Stimulated activated CD4-positive, alpha-beta T cell treated with anti-CD3 and anti-CD28 coated beads, Interleukin-15, amount 100 ng/mL, for 1 hour (primary cell): ENCODE measurements at places on chromosomes 5 and 9.
A peak's percentile ranks its signal among the peaks of the same experiment; 100 is the strongest.

DNA sequence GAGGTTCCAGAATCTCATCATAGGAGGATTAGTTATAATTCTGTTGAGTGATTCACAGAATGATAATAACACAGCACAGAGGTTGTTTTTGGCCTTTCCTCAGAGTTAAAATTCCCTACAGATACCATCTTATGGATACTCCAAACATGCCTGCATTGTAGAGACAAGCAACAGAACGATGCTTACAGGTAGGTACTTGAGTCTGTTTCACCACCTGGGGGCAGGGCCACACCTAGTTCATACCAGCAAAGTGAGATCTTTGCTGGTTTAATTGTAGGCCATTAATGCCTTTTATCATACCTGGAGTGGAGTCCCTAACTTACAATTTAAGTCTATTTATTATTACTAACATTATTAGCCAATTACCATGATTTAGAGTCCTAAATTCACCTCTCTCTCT lies 416.5 kb upstream of the TLE4 start:
- DNase-seq: no peak

DNA sequence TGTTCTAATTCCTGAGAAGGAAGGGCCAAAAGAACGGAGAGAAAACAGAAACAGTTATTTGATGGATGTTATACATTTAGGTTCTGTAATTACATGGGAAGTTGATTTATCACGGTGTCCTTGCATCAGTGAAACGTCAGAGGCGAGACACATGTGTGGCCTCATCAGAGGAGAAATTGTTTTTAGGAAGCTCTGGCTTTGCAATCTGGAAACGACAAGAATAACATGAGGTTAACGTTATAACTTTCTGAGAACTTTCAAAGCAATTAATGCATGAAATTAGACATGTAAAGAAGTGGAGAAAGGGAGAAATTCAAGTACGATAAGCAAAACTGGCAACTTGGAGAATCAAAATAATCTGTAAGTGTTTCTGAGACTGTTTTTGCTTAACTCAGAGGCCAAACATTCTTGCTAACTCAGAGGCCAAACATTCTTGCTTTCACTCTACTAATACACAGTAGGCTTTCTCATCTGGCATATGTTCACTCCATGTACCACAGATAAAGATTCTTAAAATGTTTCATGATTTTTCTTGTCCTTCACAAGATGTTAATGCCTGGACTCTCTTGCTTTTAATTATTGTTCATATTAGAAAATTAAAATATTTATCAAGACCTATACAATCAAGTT lies 933.0 kb downstream of the TLE4 start:
- no peak for DNase-seq

- DNase-seq: no peak
These were observed 1.6 kb downstream of the SLC27A6 start for GRCh38 chr5:128966846-128967245.

DNA sequence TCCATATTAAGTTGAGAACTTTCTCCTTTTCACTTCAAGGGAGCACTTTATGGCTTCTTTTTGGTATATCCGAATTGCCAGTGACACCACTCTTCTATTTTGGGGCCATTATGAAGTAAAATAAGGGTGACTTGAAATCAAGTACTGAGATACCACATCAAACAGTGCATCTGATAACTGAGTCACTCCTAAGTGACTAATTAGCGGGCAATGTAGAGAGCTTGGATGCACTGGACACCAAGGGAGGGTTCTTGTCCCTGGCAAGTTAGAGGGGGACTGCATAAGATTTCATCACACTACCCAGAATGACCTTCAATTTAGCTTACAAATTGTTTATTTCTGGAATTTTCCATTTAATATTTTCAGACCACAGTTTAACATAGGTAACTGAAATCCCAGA lies 813.9 kb upstream of the CDH10 start:
- no peak for DNase-seq

- no peak for DNase-seq
These were observed 514.2 kb upstream of the TLE4 start for GRCh38 chr9:79057576-79057975.

GRCh38 chr5:36240779-36241630 lies 720 bp downstream of the NADK2 start:
- DNase-seq: peak; percentile 12

DNA sequence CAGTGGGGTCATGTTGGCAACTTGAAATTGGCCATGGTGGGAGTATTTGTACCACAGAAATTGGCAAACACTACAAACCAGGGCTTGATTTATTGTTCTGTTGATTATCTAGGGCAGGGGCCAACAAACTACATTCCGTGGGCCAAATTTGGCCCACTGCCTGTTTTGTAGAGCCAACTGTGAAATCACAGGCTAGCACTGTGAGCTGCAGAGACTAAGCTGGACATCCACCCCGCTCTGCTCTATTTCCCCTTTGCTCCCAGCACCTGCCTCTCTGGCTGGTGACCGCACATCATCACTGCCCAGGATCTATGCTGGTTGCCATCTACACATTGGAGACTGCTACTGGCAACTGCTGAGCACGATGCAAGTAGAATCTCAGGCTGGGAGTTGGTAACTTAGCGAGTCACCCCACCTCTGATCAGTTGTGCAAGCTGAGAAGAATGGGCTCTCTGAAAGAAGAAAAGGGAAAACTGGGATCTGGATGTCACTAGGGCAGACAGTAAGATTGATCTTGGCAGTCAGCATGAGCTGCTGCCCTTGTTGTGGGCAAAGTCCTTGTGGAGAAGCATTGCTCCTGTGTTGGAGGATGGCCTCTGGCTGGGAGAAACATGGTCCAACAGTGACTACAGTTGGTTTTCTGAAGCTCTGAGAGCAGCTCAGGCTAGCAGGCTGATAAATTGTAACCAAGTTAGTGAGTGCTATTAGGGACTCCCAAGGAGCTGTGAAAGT lies 144.7 kb upstream of the RAD23B start:
- DNase-seq: no peak

DNA sequence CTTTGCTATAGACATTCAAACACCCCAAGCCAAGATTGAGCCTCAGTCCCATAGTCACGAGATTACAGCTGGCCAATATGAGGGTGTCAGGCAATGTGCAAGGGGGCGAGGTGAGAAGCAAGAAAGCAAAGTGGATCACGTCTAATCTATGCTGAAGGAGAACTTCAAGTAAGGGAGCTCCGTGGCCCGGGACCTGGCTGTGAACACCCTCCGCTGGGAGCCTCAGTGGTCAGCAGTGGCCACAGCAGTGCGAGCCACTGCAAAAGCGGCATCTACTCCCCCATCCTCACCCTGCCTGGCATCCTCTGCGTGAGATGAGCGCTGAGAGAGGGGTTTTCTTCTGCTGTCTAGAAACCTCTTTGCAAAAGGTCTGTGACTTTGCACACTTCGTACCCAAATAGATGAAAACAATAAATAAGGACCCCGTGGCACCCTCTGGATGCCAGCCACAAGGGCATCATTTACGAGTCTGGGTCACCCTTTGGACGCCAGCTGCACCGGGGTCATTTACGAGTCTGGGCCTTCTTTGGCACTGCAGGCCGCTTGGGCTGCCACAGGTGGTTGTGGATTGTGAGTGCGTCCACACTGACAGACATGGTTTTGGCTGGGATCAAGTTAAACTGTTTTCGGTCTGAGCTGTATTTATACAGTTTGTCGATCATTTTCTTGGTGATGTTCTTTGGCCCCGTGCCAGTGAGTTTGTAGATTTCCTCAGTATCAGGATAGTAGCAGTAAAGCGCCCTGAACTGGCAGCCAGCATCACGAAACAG lies 96.4 kb downstream of the CAMSAP1 start:
- no peak for DNase-seq

- DNase-seq: no peak
These were observed 7.2 kb upstream of the LIFR start for GRCh38 chr5:38563624-38564023.

DNA sequence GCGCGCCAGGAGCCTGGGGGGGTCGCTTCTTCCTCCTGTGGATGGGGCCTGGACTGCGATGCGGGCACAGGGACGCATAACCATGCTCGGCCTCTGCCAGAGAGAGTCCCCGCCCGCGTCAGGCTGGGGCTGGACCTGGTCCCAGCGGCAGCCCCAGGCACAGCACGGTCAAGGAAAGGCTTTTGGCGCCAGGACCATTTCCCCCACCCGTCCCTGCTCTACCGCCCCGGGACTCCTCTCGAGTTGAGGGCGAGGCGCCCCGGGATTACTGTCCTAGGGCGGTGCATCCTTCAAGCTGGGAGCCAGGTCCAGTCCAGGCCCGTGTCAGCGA lies 341 bp downstream of the MXD3 start:
- DNase-seq: no peak

- DNase-seq: no peak
These were observed 399.8 kb downstream of the OSTF1 start for GRCh38 chr9:75487856-75488718.

- no peak for DNase-seq
These were observed 17.8 kb downstream of the MAN2A1 start for GRCh38 chr5:109707531-109707930.

DNA sequence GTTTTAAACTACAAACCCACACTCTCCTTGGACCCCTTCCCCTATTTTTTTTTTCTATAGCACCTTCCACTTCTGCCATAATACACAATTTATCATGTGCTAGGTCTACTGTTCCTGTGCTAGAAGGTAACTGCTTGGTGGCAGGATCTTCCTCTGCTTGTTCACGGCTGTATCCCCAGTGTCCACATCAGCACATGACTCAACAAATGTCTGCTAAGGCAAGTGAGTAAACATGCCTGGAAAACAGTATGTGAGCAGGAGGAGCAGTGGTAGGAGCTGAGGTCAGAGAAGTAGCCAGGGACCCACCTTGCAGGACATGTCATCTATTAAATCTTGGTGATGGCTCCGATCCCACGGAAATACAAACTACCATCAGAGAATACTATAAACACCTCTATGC lies 79.4 kb downstream of the AUH start:
- no peak for DNase-seq

GRCh38 chr5:112436144-112436543 lies 17.1 kb upstream of the EPB41L4A start:
- DNase-seq: no peak

DNA sequence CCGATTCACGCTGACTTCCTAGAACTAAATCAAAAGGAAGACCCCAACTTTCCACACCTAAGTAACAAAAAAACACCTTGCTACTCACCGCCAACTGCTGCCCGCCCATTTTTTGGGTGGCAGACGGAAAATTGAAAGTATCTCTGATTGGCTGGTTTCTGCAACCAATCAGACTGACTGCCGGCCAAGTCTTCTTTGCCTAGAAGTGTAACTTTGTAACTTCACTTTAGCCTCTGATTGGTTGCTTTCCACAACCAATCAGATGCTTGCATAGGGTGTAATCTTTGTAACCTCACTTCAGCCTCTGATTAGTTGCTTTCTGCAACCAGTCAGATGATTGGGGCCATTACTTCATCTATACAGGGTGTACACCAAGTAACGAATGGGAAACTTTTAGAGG lies 42.6 kb upstream of the ANKH start:
- no peak for DNase-seq
